ENCODE measurements at places on chromosomes 2 and 18.

DNA sequence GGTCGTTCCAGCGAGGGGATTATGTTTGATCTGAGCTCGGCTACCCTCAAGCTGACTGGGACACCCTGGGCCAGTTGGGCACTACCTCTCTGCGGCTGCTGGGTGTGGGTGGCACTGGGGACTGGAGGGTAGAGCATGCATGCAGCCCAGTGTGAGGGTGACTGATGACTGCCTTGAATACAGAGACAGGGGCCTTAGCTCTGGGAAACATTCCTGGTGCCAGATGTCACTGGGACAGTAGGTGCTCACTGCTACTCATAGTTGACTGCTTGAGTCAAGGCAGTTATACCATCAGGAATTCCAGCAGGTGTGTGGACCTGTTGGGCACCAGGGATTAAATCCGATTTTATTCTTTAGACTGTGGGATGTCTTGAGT is 33.6 kb upstream of the ATP6V1B1 start:
- peak; percentile 22 for DNase-seq

- no peak for DNase-seq
Observed at GRCh38 chr2:49164729-49165128, 10.4 kb upstream of the FSHR start.

GRCh38 chr18:75211002-75211621 is 515 bp downstream of the TSHZ1 start:
- DNase-seq = no peak

DNA sequence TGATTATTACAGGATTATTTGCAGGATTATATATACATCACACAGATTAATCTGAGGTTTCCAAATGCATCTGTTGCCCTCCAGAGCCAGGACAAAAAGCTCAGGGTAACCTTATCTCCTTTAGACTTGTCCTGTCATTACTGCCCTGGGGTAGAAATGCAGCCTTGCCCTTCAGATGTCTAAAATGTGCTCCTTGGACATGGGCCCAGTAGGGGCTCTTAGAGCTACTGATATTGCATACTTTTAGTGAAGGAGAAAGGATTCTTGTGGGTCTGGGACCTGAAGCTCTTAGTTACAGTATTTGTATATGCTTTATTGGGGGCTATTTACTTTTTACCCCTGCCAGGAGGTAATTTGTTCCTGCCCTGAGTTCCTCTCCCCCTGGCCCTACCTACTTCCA is 56.1 kb downstream of the PRKRA start:
- DNase-seq = no peak

- DNase-seq = no peak
Observed at GRCh38 chr2:105144152-105144940, 97.2 kb upstream of the GPR45 start.

DNA sequence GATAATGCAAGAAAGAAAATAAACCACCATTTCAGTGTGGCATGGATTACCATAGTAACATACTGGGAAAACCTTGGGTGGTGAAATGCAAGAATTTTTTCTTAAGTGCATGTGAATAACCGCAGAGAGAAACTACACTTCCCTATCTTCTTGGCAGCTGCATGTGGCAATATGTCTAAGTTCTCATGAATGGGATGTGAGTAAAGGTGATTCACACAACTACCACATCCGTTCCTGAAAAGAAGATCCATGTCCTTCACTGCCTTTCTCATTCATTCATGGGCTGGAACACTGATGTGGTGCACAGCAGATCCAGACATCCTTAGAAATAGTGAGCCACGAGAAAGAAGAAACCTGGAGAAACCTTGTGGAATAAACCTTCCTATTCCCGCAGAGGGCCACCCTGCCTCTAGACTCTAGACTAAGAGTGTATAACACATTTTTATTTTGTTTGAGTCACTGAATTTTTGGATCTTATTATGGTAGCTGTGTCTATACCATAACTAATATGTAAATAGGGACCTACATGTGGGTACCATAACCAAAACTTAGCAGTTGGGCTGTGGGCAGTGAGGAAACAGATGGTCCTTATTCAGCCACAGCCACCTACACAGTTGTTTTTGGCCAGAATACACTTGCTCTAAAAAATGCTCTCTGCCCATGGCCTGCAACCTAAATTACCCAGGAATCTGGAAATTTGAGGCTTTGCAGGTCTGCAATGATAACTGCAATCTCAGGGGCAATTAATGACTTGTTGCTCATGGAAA is 573.3 kb downstream of the LRP1B start:
- DNase-seq = peak; percentile 82

GRCh38 chr18:51724790-51725721 is 527.6 kb upstream of the MEX3C start:
- DNase-seq = no peak

- peak; percentile 1 for DNase-seq
Observed at GRCh38 chr2:86598966-86599365, 24.7 kb downstream of the RNF103 start.

DNA sequence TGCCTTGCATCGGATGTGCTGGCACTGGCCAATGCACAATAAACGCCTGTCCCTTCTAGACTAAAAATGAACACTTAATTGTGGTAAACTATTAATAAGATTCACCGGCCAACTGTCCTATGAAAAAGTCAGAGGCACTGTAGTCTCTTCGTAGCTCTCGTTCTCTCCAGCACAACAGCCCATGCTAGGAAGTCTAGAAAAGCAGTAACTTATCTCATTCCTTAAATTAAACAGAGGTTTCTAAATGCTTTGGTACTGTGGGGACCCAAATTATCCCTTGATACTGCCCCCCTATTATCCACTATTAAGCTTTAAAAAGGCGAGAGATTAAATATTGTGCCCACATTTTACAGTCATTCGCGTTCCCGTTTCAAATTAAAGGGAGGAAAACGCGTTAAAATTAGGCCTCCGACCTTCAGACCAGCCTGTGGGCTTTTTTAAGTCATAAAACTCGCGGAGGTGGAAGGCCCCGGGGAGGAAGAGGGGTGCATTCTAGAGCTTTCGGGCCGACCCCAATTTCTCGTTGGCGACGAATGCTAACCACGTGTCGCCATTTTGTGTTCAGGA is 1.5 kb upstream of the PCBP1 start:
- DNase-seq = no peak

- DNase-seq = no peak
Observed at GRCh38 chr2:71276311-71277146, 49.6 kb upstream of the PAIP2B start.

GRCh38 chr2:88160517-88160916 is 9.6 kb upstream of the THNSL2 start:
- DNase-seq = no peak

DNA sequence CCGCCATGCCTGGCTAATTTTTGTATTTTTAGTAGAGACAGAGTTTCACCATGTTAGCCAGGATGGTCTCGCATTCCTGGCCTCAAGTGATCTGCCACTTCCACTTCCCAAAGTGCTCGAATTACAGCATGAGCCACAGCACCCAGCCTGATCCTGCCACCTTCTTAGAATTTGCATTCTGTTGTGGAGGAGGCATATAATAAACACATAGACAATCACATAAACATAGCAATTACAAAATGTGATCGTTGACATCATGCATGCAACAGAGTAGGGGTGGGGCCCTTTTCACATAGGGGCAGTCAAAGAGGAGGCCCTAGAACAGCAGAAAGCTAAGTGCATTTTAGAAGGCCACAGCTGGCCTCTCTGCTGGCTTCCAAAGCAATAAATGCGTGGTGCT is 39.9 kb upstream of the TSPYL6 start:
- no peak for DNase-seq

DNA sequence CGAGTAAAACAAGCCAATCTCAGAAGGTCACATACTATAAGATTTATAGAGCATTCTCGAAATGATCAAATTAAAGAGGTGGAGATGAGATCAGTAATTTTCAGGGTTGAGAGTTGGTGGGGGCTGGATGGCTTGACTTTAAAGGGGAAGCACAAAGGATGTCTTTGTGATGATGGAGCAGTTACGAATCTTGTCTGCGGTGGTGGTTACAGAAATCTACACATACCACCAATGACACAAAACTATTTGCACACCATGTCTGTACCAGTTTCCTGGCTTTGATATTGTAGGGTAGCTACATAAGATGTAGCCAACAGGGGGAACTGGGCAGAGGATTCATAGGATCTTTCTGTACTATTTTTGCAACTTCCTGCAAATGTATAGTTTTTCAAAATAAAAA is 190.6 kb upstream of the SMIM21 start:
- no peak for DNase-seq

GRCh38 chr2:113070606-113070975 is 2.8 kb downstream of the IL1F10 start:
- no peak for DNase-seq

- no peak for DNase-seq
Observed at GRCh38 chr2:135512099-135512498, 18.9 kb downstream of the ZRANB3 start.

DNA sequence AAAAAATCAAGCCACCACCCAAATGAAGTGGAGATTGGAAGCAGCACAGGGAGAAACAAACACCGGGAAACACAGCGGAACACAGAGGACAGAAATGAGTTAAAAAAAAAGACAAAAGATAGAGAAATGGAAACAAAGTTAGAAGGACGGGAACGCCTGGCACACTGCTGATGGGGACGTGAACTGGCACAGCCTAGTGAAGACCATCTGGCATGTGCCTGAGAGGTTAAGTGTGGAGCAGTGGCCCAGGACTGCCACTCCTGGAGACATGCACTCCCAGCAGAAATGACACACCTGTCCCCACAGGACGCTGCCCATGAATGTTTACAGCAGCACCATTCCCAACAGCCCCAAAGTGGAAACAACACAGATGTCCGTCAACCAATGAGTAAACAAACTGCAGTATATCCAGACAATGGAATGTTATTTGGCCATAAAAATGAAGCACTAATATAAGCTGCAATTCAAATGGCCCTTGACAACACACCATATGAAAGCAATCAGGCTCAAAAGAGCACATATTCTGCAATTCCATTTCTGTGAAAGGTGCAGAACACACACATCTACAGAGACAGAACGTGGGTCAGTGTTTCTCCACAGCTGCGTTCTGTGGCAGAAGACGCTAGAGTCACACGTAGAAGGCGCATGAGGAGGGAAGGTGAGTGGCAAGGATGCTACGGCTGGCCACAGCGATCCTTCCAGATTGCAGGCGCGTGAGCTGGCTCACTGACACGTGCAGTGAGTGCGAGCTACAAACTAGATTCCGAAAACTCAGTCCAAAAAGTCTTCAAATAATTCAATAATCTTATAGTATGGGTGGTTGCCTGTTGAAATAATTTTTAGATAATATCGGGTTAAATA is 24.6 kb downstream of the THAP4 start:
- no peak for DNase-seq

GRCh38 chr2:107525406-107525805 is 301.3 kb upstream of the RGPD4 start:
- DNase-seq = no peak

- peak; percentile 71 for DNase-seq
Observed at GRCh38 chr2:100959225-100959880, 42.7 kb upstream of the RPL31 start.

- peak; percentile 97 for DNase-seq
Observed at GRCh38 chr2:223815186-223815883, 22.0 kb downstream of the AP1S3 start.

DNA sequence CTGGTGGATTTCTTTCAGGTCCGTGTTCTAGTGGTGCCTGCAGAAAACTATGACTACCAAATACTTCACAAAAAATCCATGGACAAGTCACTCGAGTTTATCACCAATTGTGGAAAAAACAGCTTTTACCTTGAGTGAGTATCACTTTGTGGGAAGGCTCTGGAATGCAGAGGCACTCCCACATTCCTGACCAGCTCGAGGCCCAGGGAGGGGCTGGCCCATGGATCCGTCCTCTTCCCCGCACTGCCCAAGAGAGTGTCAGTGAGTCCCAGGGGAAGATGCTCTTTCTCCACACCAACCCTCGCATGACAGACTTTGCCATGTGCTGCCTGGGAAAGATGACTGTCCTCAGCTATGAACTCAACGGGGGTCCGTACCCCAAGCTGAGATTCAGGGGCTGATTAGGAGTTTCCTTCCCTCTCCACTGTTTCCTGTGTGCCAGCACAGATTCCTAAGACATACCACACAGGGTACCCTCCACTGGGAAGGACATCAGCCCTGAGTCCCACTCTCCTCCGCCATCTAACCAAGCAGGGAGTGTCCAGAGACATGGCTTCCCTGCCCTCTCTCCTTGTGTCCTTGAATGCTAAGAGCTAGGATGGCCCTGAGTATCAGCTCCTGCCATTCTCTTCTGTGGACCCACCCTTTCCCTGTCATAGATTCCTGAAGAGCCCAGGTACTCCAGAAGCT is 155.9 kb downstream of the LAMA3 start:
- DNase-seq = peak; percentile 49

DNA sequence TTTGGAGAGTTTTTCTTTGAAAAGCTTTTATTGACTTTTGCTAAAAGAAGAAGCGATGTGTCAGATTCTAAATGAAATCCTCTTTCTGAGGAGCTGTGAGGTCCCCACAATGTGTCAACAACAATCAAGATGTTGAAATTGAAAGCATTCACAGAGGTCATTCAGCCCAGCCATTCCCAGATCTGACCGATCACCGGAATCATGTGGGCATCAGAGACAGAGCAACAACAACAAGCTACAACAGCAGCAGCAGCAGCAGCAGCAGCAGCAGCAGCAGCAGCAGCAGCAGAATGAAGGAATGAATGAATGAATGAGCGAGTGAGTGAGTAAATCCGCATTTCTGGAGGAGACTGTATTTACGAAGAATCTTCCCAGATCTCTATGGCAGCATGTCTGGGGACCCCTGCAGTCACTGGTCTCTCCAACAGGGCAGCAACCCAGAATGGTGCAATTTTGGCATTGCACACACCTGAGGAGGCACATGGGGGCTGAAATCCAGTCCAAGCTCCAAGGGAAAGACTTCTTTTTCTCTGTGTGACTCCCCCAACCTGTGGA is 299.0 kb downstream of the MYCN start:
- DNase-seq = no peak

DNA sequence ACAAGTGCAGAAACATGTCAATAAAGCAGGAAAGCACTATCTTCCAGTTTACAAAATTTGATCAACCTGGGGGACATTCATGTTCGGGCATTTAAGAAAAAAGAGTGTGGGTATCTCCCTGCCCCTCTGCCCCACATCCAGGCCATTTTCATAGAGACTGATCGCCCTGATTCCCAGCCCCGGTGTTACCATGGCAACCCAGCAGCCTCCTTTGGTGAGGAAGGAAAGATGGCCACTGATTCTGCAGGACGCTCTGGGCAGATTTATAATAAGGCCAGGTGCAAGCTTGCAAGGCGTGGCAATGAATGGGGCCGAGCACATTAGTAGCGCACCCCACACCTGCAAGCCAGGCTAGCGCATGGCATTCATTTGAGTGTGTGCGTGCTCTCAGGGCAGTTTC is 36.7 kb upstream of the ARL4C start:
- DNase-seq = no peak

DNA sequence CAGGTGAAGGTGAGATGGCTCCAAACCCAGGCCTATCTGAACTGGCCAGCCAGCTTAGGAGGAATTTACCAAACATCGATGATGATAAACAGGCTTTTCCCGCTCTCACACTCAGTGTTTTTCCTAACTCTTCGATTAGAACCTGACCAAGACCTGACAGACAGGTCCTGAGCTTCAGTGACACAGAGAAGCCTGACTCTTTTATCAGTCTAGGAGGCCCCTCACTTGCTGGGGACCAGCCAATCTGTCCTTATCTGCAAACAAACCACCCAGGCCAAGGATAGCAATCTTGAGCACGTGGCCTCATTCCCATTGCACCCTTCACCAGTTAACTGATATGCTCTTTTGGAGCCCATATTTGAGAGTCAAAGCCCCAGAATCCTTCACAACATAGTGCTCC is 1.9 kb upstream of the ITSN2 start:
- DNase-seq = no peak
